Activated T-cell treated with anti-CD3 and anti-CD28 coated beads, Interleukin-2, amount 50 U/mL, for 72 hours (primary cell): ENCODE measurements at places on chromosomes 5 and 9.
A peak's percentile ranks its signal among the peaks of the same experiment; 100 is the strongest.

GRCh38 chr9:76374783-76375559, 19.3 kb downstream of the RFK start:
- no peak for DNase-seq

GRCh38 chr9:84206801-84207370, 133.7 kb downstream of the SLC28A3 start:
- no peak for DNase-seq

DNA sequence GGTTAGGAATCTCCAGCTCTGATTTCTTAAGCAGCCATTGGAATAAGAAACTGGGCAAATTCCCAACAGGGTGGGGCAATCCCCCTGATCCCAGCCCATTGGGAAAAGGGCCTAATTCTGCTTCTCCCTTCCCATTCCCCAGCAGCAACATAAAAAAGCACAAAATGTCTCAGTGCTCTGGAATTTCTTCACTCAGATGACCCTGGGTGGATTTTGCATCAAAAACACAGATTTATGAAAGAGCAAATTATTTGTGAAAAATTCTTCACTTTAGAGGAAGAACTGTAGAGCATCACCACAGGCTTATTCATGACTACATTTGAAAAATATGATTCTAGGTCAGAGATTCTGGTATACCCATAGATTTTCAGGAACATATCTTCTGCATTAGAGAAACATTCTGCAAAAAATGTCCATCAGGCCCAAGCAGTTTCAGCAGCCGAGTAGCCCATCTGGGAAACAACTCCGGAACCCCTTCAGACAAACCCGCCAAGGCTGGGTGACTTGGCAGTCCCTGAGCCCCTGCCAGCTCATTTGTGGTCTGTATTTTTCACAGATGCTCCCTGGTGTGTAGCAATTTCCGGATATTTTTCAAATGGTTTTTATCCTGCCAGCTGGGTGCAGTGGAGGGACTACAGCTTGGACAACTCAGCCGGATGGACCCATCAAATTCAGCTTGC, 102.1 kb upstream of the RANBP3L start:
- DNase-seq, result no peak

DNA sequence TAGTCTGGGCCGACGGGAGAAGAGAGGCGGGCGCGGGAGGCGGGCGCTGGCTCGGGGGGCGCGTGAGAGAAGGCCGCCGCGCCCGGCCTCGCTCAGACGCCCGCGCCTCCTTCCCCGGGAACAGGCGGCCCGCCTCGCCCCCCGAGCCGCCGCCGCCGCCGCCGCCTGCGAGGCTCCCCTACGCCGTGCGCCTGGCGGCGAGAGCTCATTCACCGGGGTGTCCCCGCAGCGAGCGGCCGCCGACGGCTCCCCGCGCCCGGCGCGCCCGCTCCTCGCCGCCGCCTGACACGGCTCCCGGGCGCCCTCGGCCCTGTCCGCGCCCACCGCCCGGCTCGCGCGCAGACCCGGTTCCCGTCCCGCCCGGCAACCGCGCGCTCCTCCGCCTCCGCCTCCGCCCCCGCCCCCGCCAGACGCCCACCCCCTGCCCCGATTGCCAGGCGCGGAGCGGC, at the start of gene GNAQ:
Gene GNAQ (minus strand): TSS at position 368 of the 449 bp plus-strand sequence. CDS start 576 bp downstream, outside the sequence.
- peak; percentile 45 for DNase-seq

- DNase-seq, result no peak
Measured at GRCh38 chr5:67160272-67160671, 36.3 kb downstream of the CD180 start.

DNA sequence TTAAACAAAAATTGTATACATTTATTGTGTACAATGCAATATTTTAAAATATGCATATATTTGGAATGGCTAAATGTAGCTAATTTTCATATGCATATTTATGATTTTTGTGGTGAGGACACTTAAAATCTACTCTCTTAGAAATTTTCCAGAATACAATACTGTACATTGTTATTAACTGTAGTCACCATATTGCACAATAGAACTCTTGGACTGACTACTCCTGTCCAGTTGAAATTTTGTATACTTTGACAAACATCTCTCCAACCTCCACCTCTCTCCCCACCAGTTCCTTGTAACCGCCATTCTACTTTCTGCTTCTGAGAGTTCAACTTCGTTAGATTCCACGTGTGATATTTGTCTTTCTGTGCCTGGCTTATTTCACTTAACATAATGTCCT, 49.2 kb upstream of the TAF11L2 start:
- DNase-seq, result no peak

DNA sequence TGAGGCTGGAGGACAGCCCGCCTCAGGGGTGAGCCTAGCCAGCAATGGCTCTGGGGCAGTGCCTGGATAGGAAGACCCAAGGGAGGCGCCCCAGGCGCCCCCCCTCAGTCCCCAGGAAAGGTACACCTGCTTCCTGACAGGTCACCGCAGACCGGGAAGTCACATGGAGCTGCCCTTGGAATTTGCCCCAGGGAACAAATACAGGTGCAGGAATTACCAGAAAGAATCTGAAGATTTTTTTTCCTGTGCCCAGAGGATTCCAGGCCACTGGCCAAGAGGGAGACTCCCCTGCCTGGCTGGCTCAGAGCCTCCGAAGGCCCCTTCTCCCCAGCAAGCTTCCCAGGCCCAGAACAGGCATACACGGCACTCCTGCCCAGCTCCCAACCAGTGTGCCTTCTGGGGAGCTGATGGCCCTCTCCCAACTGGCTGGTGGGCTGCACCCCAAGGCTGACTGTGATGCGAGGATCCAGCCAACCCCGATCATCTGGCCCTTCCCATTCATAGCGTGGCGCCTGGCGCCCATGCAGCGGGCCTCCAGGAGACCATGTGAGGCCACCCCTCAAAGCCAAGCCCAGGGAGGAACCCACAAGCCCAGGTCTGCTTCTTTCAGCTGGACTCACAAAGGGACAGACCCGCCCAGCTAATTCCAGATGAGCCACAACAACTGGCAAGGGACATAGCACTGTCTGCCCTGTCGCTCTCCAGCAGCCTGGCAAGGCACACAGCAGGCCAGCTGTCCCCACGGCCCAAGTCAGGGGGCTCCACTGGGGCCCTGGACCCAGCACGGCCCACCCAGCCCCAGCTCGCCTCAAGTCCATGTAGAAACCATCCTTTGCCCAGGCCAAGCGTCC, 2.3 kb downstream of the TPRN start:
- no peak for DNase-seq

DNA sequence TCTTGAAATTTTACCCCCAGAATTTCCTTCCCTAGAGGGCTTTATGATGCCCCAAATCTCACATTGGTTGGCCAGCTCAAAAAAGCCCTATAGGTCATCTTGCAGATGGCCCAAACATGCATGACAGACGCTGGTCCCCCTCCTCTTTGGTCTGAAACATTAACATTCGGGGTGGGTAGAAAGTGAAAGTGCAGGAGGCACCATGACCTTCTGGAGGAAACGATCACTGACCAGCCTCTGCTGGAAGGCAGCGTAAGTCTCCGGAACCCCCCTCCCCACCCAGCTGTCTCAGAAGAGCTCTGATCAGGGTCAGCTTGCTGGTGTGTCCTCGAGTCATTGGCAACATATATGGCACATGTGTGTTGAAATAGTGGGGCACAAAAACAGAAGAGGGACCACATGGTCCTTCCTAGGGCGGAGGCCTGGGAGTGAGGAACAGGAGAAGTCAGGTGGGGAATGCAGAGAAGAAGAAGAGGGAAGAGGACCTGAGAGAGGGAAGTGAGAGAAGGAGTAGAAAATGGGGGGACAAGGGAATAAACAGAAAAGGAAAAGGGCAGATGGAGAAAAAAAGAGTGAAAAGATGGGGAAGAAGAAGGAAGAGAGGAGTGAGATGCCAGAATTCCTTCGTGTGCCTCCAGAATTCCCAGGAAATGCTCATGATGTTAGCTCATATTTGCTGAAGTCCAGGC, 46.2 kb downstream of the IL31RA start:
- DNase-seq, result no peak

GRCh38 chr5:157540124-157540523, 35.5 kb downstream of the ADAM19 start:
- DNase-seq, result no peak

GRCh38 chr5:141363952-141364660, at the start of gene PCDHGA5:
Gene PCDHGA5 (plus strand): TSS chr5:141364162. CDS start chr5:141364331, 169 bp downstream.
- DNase-seq, result no peak

DNA sequence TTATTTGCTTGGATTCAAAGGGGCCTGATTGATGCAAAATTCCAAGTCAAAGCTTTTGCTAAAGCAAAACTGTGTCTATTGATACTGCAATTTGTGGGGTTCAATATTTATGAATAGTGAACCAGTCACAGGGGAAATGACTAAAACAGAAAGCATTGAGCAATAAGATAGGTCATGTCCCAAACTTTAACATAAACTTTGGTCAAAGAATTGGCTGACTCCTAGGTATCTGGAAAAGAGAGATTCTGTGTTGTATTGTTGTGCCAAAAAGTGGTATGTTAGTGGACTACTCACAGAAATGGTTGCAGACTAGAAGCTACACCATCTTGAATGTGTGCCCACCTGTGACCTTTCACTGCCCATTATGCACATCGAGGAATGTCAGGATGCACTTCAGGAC, 585.5 kb upstream of the RGMB start:
- DNase-seq, result no peak

GRCh38 chr5:108801776-108802175, 54.1 kb downstream of the FER start:
- DNase-seq, result no peak

GRCh38 chr5:102901424-102902134, 146.5 kb downstream of the PAM start:
- no peak for DNase-seq

GRCh38 chr9:70656281-70656680, 241.8 kb upstream of the KLF9 start:
- DNase-seq, result no peak

GRCh38 chr9:133406480-133407307, 11.1 kb downstream of the REXO4 start:
- DNase-seq, result peak; percentile 85

GRCh38 chr5:146027751-146028150, 77.6 kb downstream of the PLAC8L1 start:
- DNase-seq, result no peak

- no peak for DNase-seq
Measured at GRCh38 chr5:9168791-9169556, 376.9 kb downstream of the SEMA5A start.

DNA sequence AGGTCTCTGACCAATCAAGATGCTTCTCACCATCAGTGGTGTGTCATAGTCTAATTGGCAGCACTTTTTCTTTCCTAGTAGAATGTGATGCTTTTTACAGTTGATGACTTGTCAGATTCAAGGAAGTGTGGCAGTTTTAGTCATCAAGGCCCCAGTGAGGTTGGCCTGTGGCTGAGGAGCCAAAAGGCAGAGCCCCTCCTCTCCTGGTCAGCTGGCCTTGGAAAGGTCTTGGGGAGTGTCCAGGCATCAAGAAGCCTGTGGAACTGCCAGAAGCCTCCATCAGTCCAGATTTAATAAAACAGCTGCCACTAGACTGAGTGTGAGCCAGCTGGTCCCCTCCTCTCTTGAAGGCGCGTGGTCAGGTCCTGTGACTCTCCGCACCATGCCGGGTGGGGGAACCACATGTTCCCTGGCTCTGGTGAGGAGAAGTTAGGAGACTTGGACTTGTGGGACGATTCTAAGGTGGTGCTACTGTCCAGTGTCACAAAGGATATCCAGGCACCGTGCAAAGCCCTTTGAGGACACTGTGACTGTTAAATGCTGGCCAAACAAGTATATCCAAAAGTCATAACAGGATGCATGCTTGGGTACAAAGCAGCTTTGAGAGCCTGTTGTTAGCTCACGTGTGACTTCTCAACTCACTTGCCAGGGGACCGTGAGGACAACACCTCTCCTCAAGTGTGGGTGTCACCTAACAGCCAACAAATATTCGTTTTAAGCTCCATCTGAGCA, 6.1 kb upstream of the ANGPTL2 start:
- DNase-seq, result no peak

DNA sequence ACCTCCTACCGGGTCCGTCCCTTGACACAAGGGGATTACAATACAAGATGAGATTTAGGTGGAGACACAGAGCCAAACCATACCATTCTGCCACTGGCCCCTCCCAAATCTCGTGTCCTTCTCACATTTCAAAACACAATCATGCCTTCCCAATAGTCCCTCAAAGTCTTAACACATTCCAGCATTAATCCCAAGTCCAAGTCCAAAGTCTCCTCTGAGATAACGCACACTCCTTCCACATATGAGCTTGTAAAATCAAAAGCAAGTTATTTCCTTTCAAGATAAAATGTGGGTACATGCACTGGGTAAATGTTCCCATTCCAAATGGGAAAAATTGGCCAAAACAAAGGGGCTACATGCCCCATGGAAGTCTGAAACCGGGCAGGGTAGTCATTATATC, 463.9 kb upstream of the CDH9 start:
- no peak for DNase-seq
